NCI-H1694 treated with DMSO at 0.1 percent for 48 hours (cell line): ENCODE measurements at places on chromosomes 11 and 22.
A peak's percentile ranks its signal among the peaks of the same experiment; 100 is the strongest.

DNA sequence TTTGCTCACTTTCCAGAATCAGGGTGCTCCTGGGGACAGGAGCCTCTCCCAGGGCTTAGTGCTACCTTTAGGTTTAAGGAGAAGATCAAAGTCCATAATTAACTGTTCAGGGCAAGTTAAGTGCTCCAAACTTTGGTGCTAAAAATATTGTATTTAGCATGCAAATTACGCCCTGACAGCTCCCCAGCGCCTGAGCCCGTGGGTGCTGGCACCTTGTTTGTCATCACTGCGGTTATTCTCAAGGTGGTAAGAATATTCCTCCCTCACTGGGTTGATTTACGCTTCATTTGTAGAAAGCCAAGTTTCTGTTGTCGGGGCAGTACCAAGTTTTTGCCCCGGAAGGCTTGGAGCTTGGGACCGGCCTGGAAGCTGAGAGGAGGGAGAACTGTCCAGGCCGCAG is 21.3 kb downstream of the ANKK1 start:
- DNase-seq: no peak

- DNase-seq: peak; percentile 59
Measured at GRCh38 chr22:44211946-44212930, 31.5 kb downstream of the PARVG start.

- no peak for DNase-seq
Measured at GRCh38 chr11:125674210-125674609, 6.4 kb downstream of the ACRV1 start.

DNA sequence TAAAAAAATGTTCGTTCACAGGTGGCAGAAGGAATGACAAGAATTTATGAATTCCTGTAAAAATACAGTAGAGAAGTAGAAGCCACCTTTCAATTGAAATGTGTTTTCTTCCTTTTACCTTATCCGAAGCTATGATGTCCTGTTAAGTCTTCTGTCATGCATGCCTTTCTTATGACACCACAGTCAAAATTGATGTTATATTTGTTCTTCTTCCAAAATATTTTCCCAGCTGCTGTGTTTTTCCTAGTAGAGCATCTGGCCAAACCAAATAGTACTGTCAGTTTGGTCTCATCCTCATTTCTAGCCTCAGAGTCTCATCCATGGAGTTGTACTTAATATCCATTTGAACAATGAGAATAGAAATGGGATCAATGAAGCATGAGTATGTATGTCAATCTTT is 206.1 kb downstream of the PGR start:
- no peak for DNase-seq

DNA sequence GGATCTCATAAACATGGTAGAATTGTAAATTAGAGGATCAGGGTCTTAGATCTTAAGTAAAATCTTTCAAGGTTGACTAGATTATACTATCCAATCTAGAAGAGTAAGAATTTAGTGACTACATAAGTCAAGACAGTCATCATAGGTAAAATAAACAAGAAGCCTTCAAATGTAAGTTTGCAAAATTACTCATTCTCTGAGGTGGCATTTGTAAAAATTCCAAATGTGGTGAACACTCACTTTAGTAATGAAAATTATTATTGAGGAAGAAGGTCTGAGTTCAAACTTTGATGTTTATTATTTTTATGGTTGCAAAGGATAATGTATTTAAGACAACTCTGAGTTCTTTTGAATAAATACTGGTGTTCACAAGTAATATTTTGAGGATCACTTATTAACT is 4.6 kb downstream of the HYLS1 start:
- no peak for DNase-seq

DNA sequence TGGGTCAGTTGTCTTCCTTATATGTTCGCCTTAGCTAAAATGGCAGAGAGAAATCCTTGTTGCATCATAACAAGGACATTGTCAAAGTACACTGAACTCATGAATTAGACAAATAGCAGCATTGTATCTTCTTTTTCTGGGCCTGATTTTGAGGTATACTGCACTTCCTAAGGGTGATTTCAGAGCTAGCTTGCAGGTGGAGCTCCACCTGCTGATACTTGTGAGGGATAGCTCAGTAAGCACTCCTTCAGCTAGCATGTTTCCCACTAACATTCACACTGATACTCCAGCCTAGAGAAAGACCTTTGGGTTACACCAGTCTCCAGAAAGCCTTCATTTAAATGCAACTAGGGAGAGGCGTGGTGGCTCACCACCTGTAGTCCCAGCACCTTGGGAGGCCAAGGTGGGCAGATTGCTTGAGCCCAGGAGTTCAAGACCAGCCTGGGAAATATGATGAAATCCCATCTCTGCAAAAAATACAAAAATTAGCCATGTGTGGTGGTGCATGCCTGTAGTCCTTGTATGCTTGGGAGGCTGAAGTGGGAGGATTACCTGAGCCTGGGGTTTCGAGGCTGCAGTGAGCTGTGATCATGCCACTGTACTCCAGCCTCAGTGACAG is 29.8 kb downstream of the JAM3 start:
- DNase-seq: no peak

DNA sequence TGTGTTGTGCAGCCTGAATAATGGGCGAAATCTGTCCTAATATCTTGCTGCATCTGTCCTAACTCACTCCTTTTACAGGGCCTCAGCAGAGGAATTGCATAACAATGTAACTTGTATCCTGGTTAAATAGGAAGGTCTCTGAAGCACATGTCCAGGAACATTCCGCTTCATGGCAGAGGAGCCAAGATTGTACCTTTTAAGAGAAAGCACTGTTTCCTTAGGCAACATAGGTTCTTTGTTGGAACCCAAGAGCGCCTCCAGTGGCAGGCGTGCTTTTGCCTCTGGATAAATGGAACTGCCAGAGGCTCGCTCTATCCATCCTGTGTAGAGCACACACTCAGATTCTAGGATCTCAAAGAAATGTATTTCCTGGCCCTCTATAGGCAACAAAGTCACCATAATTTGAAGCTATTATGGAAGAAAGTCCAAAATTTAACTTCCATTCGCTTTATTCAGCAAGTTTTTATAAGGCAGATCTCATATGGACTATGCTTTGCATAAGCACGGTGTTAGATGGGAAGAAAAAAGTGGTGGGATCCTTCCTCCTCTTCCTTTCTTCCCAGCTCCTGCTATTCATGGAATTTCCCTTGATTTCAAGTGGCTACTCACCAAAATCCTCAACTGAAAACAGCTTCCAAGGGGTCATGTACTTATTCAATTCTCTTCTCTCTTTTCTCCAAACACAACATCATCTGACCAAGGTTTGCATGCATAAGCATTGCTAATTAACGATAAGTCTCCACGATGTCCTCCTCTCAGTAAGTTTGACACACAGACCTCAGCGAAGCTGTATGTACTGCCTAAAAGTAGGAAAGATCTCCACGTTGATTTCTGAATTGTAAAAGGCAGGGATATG is at the start of gene BLID:
BLID (minus strand) TSS at position 692 of the 856 bp plus-strand sequence; CDS start at position 399, 293 bp downstream.
- DNase-seq: no peak

DNA sequence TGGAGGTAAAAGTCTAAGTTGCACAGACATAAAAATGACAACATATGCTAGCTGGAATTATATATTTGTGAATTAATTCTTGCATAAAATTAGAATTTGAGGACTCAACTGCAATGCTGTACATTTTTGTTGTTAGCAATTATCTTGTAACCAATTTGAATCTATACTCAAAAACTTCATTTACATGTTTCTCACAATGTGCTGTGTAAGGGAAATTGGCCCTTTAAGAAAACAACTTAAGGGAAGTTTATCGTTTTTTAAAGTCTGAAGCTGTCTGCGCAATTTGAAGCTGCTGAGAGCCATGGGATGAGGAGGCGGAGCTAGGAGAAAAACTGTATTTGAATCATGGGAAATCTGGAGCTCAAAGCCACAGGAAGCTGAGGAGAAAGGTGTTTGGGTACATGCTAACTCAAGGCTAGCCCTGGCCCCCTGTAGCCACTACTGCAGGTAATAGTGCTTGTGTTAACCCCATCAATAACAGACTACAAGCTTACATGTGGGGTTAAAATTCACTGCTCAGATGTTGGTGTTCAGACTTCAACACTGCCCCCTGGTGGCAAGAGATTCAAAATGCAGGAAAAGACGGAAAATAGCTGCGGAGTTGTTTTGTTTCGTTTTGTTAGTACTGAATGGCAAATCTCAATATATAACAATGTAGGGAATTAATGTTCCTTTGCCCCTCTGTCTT is 126.1 kb downstream of the BRD1 start:
- no peak for DNase-seq

- DNase-seq: no peak
Measured at GRCh38 chr11:17230867-17231851, 23.4 kb upstream of the PIK3C2A start.

DNA sequence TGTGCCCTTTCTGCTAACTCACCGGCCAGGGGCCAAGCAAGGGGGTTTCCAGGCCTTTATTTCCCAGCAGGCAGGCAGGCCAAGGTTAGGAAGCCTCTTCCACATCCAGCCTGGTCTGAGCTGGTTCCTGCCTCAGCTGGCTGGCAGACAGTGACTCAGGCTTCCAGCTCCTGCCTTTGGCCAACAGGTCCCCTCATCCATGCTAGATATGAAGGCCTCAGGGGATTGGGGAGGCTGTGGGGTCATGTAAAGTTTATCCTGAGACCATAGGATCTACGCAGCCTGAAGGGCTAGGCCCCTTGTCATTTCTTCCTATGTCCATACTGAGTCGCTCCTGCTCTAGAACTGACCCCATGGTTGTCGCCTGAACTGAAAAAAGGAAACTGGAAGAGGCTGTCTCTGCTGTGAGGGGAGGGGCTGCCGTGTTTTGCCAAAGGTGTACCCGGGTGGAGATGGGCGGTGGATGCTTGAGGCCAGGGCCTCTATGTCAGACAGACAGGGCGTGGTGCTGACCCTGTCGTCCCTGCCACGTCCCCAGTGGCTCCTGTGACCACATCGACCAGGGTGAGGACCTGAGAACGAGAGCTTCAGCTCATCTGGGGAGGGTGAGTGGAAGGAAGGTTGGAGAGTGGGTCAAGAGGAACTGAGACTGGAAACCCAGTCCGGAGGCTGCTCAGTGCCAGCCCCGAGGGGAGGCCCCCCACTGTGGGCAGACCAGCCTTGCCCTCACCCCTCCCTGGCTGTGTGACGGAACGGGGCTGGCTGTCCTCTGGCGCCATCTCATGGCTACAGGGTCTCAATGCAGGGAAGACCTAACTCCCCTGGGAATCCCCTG is 17.0 kb downstream of the P2RY6 start:
- peak; percentile 39 for DNase-seq

DNA sequence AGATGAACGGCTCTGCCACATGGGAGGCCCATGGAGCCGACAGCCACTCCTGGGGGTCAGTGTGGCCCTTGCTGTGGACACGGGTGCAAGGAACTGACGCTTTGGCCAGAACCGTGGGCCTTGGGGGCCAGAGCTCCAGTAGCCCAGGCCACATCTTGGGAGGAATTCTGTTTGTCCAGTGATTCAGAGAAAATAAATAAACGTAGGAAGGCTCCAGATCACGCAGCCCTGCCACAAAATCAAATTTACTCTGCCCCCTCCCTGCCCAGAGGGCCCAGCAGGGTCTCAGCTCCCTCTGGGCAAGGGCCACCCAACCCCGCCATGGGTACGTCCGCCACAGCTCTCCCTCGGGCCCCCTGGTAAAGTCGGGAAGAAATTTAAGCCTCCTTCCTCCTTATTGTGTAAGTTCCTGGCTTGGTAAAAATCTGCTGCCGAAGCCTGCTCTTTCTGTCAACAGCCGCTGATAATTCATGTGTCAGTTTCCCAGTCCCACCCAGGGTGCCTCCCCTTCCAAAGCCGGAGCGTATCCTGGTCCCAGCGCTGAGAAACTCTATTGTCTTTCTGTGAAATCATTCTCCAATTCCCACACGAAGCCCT is 6.9 kb upstream of the MUC5AC start:
- no peak for DNase-seq

DNA sequence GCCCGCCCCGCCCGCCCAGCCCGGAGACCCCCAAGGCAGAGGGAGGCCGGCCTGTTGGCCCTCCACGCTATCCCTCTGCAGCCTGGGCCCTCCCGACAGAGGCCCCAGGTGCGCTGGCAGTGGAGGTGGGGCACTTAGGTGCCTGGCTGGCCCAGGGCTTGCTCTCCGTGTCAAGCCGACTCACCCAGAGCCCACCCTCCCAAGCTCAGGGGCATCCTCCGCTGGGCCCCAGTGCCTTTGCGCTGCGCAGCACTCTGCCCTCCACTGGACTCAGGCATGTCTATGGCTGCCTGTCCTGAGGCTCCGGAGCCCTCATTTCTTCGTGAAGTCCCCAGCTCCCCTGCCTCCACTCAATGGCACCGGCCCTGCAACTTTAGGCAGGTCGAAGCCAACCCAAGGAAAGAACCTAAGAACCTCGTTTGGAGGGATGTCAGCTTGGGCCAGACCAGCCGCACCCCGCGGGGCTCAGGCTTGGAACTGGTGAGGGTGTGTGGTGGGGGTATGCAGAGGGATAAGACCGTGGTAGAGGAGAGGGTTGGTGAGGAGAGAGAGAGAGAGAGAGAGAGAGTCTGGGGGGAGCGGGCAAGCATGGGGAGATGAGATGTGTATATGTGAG is 6.1 kb downstream of the SMIM45 start:
- no peak for DNase-seq

DNA sequence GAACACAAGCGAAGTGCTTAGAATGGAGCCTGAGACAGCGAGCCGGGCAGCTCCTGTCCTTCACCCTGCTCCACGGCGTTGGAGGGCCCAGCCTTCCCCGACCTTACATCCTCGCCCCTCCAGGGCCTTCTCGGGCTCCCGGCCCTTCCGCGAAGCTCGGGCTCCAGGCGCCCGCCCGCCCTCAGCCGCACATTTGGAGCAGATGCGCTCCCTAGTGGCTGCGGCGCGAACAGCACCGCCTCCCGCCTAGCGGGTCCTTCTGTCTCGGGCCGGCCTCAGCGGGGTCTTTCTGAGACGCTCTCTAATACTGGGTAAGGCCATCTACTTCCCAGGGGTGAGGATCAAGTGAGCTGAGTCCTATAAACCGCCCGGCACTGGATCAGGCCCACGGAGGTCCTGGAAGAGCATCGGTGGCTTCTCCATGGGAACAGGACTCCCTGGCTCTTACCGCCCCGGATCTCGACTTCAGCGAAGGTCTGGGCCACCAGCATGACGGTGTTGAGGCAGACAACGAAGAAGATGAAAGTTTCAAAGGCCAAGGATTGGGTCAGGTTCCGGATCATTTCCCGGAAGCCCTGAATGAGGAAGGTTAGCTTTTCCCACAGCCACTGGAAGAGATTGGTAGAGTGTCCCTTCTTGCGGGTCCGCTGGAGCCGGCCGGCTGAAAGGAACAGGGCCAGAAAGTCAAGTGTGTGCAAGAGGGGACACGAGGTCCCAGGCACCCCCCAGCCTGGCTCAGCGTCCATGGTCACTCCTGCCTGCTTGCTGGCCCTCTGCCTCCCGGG is 3.7 kb downstream of the CATSPER1 start:
- DNase-seq: peak; percentile 44

GRCh38 chr22:43000441-43001175 is 14.3 kb downstream of the PACSIN2 start:
- DNase-seq: no peak
